ENCODE measurements at places on chromosomes 1 and 21.

GRCh38 chr1:150708595-150708994 lies 11.6 kb upstream of the GOLPH3L start:
- DNase-seq: no peak

GRCh38 chr1:232878086-232878485 lies 72.3 kb upstream of the NTPCR start:
- DNase-seq: no peak

GRCh38 chr1:147225193-147225730 lies at the start of gene FMO5:
TSS of gene FMO5 (minus strand) at chr1:147225339. CDS start at chr1:147225029, 310 bp downstream.
- DNase-seq: no peak

- DNase-seq: peak; percentile 2
Measured at GRCh38 chr1:245181158-245181517, 26.4 kb downstream of the KIF26B start.

- DNase-seq: no peak
Measured at GRCh38 chr1:203652724-203653461, 26.3 kb downstream of the ATP2B4 start.

- no peak for DNase-seq
Measured at GRCh38 chr1:8051650-8052049, 25.5 kb upstream of the ERRFI1 start.

DNA sequence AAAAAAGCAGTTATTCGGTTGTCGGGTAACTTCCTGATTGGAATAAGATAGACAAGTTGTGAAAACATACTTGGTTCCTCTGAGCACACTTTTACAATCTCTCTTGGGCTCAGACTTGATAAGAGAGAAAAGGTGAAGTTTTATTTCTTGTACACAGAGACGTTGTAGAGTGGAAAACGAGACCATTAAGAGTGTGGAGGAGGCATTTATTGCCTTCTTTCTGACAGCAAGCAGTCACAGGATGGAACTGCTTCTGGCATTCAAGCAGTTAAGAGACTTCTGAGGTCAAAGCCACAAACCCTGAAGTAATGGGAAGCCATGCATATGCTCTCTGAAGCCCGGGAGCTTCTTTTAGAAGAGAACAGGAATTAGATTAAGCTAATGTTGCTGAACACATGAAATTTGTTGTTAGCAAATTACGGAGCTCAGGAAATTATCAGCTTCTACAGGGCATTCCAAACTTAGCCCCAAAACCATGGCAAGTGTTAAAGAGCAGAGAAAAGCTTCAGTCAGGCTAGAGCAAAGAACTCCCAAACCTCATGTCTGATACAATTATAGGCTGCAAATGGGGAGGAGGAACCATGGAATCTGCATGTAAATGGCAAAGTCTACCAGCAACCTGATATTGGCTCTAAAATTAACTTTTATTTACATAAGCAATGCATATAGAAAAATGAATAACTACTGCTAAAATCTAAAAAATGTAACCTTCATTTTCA lies 26.0 kb downstream of the S1PR1 start:
- DNase-seq: no peak

GRCh38 chr1:195608883-195609282 lies 999.4 kb downstream of the KCNT2 start:
- peak; percentile 20 for DNase-seq

GRCh38 chr1:119981986-119982815 lies 85.9 kb upstream of the ADAM30 start:
- no peak for DNase-seq

DNA sequence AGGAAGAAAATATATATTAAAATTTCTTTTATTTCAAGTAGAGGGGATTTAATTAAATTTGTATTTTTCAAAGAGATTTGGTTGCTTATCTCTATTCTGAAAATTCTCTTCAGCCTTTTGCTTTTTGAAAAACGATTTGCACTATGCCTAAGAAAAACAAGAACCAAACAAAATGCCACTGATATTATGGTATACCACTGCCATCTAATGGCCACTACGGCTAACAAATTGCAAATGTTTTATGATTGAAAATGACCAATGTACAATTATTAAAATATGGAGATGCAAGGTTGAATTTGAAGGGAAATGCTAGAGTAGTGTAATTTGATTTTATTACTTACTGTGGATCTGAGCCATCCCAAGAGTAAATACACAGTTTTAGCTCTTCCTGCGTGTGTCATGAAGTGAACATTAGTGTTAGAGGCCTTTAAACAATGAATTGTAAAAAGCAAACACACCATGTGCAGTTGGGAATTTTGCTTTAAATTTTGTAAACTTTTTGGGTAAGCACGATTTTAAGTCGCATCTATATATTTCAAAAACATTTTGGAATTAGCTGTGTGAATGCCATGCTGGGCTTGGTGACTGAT lies 137.4 kb upstream of the USP25 start:
- peak; percentile 66 for DNase-seq

DNA sequence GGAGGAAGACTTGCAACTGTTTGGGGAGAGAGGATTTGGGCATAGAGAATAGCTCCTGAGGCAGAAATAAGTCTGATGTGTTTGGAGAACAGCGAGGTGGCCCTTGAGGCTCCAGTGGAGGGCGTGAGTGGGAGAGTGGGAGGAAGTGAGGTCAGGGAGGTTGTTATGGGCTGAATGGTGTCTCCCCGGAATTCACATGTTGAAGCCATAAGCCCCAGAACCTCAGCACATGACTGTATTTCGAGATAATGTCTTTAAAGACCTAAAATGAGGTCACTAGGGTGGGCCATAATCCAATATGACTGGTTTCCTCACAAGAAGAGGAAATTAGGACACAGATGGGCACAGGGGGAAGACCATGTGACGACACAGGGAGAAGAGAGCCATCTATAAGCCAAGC lies 17.9 kb upstream of the APP start:
- no peak for DNase-seq

- no peak for DNase-seq
Measured at GRCh38 chr1:1347663-1348419, 1.4 kb downstream of the DVL1 start.

GRCh38 chr1:239507826-239508225 lies 121.5 kb downstream of the CHRM3 start:
- DNase-seq: no peak
